Calu3 (cell line): ENCODE measurements at places on chromosomes 13 and 19. TPM values are rescaled to one million over a fixed set of nuclear protein-coding genes. Genes with fewer than 3 reads are reported as not detected.

COQ8B gene
- total RNA-seq, result 55.9 and 62.7 TPM in 2 replicates

RNF17 gene
- not detected in 2 replicates for total RNA-seq

CEACAM21 gene
- not detected in 2 replicates for total RNA-seq

PEX11G gene
- total RNA-seq, result 1.3 and 3.4 TPM in 2 replicates

CILP2 gene
- total RNA-seq, result 1.3 and 1.7 TPM in 2 replicates

IGFLR1 gene
- total RNA-seq, result 9.2 and 9.9 TPM in 2 replicates

GNA15 gene
- 5.9 and 6.5 TPM in 2 replicates for total RNA-seq

BRSK1 gene
- total RNA-seq, result 3.4 and 3.8 TPM in 2 replicates

VSTM2B gene
- not detected in 2 replicates for total RNA-seq

CCDC70 gene
- total RNA-seq, result not detected in 2 replicates

GPR12 gene
- not detected in 2 replicates for total RNA-seq

RDH8 gene
- not detected in 2 replicates for total RNA-seq

ZFP28 gene
- not detected in 2 replicates for total RNA-seq
